A673 (cell line): ENCODE measurements at places on chromosomes 16 and 17. TPM values are rescaled to one million over a fixed set of nuclear protein-coding genes. Genes with fewer than 3 reads are reported as not detected.
A peak's percentile ranks its signal among the peaks of the same experiment; 100 is the strongest.

GRCh38 chr17:80455784-80456183, 20.6 kb downstream of the NPTX1 start:
- H3K4me3 ChIP-seq = peak overlapping the region; percentile 87
- DNase-seq = no peak

DNA sequence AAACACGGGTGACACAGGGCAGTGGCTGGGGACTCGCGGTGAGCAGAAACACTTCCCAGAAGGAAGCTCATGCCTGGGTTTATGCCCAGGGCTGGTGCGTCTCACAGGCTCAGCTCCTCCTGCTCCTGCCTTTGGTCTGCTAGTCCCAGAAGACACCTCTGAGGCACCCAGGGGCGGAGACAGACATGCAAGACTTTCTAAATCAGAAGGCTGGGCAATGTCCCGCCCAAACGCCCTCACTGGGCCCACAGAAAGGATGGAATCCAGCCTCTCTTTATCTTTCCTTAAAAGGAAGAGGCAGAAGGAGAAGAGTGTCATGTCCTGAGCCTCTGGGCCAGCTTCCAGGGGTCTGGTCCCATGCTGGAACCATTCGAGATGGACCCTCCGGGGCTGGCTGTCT, 197.7 kb upstream of the RPL38 start:
- DNase-seq = no peak
- H3K36me3 ChIP-seq = no peaks in the 10 kb centered on the region
- peaks cover 11% of the 10 kb centered on the region for H3K4me1 ChIP-seq

DNA sequence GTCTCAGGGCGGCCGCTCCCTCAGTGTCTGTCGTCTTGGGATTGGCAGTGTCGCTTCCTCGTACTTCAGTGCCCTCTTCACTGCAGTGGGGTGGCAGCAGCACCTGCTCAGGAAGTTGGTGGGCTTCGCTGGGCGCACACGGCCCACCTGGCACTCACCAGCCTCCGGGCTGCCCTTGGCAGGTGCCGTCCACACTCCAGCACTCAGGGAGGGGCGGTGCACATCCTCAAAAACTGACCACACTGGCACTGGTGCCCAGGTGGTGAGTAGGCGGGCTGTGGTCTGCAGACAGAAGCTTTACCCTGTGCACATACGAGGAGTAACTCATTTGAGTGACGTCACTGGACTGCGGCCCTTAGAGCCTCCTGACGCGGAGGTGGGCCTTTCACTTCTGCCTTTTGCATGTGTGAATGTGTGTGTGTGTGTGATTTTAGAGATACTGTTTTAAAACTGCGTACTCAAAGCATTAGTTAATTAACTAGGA, 94.6 kb downstream of the BANP start:
- H3K27ac ChIP-seq = no peak overlapping the region
- H3K36me3 ChIP-seq = no peaks in the 10 kb centered on the region
- H3K27me3 ChIP-seq = no peaks in the 10 kb centered on the region
- H3K4me1 ChIP-seq = no peaks in the 10 kb centered on the region

- H3K4me1 ChIP-seq = no peaks in the 10 kb centered on the region
- H3K27me3 ChIP-seq = no peaks in the 10 kb centered on the region
- no peak for DNase-seq
- no peak overlapping the region for H3K27ac ChIP-seq
- no peak overlapping the region for H3K4me3 ChIP-seq
- no peaks in the 10 kb centered on the region for H3K36me3 ChIP-seq
Measured at GRCh38 chr16:54903047-54903446, 27.6 kb upstream of the IRX5 start.

GRCh38 chr16:75862098-75862386, 135.8 kb upstream of the CPHXL start:
- no peaks in the 10 kb centered on the region for H3K36me3 ChIP-seq
- no peaks in the 10 kb centered on the region for H3K4me1 ChIP-seq
- no peak overlapping the region for H3K4me3 ChIP-seq
- H3K27ac ChIP-seq = no peak overlapping the region
- DNase-seq = no peak
- H3K27me3 ChIP-seq = peaks cover 30% of the 10 kb centered on the region

- H3K4me3 ChIP-seq = no peak overlapping the region
- peaks cover 45% of the 10 kb centered on the region for H3K36me3 ChIP-seq
- no peak overlapping the region for H3K27ac ChIP-seq
- DNase-seq = no peak
Measured at GRCh38 chr16:56828647-56829046, 36.4 kb upstream of the SLC12A3 start.

DNA sequence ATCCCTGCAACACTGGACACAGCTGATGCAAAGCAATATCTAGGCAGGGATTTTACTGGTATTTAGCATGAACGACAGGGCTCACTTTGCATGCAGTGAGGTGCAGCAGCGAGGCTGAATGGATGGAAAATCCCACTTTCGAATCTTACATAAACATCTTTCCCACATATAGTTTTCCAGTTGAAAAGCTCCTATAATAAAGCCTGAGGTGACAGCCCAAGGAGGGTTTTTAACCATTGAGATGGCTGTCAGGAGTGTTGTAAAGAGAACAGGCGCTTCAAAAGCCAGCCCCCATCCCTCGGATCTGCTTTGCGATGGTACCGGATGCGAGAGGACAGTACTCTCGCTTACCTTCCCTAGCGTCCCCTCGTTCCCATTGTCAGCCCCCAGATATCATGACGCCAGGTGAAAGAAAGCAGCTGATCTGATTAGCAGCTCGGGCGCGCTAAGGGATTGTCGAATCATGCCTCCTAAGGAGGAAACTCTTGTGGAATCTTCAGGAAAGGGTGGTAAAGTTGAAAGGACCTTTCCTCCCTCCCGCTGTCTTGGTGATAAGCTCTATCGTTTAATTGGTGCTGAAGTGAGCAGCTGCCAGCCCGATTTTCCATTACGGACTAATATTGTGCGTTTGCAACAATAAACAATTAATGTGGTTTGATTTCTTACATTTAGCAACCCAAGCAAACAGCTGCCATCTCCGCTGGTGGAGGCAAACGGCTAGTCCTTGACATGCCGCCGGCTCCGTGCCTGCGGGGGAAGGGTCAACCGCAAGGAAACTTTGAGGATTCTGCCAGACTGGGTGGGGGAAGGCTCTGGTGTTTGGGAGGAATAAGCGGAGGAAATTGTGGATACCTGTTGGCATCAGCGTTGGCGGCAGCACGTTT, 1.8 kb downstream of the CDH8 start:
- no peaks in the 10 kb centered on the region for H3K27me3 ChIP-seq
- DNase-seq = no peak
- H3K4me3 ChIP-seq = peak overlapping the region; percentile 64
- H3K36me3 ChIP-seq = no peaks in the 10 kb centered on the region
- peak overlapping the region; percentile 57 for H3K27ac ChIP-seq
- H3K4me1 ChIP-seq = peaks cover 44% of the 10 kb centered on the region

GRCh38 chr17:79420318-79421243, 190.3 kb downstream of the RBFOX3 start:
- H3K27ac ChIP-seq = no peak overlapping the region
- peak; percentile 28 for DNase-seq
- no peaks in the 10 kb centered on the region for H3K36me3 ChIP-seq
- no peaks in the 10 kb centered on the region for H3K4me1 ChIP-seq
- no peak overlapping the region for H3K4me3 ChIP-seq

GRCh38 chr17:18018411-18018921, 20.5 kb downstream of the ATPAF2 start:
- H3K4me1 ChIP-seq = no peaks in the 10 kb centered on the region
- no peaks in the 10 kb centered on the region for H3K27me3 ChIP-seq
- H3K4me3 ChIP-seq = no peak overlapping the region
- H3K27ac ChIP-seq = no peak overlapping the region
- H3K36me3 ChIP-seq = no peaks in the 10 kb centered on the region

DNA sequence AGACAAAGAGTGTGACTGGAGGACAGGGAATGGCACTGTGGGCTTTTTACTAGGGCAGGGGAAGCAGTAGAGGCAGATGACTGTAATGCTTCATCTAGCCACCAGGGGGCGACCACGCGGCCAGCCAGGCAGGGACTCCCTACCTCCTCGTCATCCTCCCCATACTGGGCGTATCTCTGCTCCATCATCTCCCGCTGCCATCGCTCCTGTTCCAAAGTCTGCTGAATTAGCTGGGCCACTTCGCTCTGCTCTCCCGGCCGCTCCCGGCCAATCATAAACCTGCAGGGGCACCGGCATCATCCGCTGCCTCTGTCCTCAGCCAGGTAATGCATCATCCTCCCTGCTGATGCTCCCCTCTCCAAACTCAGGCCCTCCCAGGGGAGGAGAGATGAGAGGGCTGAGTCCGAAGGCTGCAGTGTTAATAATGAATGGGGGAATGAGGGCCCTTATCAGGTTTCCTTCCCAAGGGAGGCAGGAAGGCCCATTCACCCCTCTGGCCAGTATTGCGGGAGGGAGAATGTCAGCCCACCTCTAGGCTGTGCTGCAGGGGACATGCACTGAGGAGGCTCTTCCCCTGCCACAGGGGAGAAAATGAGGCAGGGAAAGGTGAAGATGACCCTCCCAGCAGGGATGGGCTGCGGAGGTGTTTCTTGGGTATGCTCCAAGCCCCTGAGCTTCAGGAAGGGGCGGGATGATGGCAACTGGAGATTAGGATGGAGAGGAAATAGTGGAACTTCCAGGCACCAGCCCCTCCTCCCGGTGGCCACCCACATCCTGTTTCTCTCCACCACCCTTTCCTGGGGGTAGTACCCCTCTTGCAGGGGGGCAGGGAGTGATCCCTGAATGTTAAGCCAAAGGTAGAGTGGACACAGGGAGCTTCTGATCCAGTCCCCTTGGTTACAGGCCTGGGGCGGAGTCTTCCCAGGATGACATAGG, 10.3 kb upstream of the SAMD14 start:
- H3K4me1 ChIP-seq = no peaks in the 10 kb centered on the region
- H3K27ac ChIP-seq = no peak overlapping the region
- no peak overlapping the region for H3K4me3 ChIP-seq
- H3K36me3 ChIP-seq = peaks cover 96% of the 10 kb centered on the region

DNA sequence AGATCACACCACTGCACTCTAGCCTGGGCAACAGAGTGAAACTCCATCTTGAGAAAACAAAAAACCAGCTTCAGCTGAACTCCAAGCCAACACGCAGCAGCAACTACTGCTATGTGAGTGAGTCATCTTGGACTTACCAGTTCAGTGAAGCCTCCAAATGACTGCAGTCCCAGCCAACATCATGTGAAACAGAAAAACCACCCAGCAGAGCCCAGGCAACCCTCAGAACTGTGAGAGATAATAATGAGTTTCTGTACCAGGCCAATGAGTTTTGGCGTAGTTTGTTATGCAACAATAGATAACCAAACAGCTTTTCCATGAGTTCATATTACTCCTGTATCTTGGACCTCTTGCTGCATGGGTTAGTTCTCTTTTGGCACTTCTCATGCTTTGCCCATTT, 23.3 kb downstream of the PHF12 start:
- no peak for DNase-seq
- no peak overlapping the region for H3K4me3 ChIP-seq
- peaks cover 24% of the 10 kb centered on the region for H3K36me3 ChIP-seq
- H3K27ac ChIP-seq = no peak overlapping the region

DNA sequence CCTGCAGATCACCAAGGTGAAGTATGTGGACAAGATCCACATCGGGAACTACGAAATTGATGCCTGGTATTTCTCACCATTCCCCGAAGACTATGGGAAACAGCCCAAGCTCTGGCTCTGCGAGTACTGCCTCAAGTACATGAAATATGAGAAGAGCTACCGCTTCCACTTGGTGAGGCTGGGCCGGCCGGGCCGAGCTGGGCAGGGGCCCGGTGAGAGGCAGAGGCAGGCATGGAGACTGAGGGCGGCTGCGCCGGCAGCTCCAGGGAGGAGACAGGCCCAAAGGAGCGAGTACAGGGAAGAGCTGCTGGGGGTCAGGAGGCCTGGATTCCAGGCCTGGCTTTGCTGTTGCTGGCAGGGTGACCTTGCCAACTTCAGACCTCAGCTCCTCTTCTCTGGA, 8.3 kb downstream of the PRSS8 start:
- no peak overlapping the region for H3K4me3 ChIP-seq
- no peaks in the 10 kb centered on the region for H3K4me1 ChIP-seq
- H3K27ac ChIP-seq = no peak overlapping the region
- peaks cover 20% of the 10 kb centered on the region for H3K36me3 ChIP-seq

GRCh38 chr16:4574919-4575705, 19.0 kb downstream of the C16orf96 start:
- H3K27me3 ChIP-seq = no peaks in the 10 kb centered on the region
- no peaks in the 10 kb centered on the region for H3K36me3 ChIP-seq
- no peak for DNase-seq
- H3K27ac ChIP-seq = no peak overlapping the region
- no peak overlapping the region for H3K4me3 ChIP-seq

DNA sequence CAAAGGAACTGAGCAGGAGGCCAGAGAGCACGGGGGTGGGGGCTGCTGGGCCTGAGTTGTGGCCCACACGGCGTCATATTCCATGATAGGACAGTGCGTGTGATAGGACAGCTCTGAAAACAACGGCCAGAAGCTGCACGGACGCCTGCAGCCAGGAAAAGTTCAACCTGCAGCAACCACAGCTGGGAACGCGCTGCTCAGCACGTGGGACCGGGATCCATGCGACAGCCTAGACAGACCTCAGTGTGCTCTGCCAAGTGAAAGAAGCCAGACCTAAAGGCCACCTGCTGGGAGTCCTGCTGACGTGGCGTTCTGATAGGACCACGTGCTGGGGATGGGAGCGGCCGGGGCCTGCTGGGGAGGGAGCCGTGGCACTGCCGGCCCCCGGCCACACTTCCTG, 21.6 kb downstream of the CTU2 start:
- peaks cover 5% of the 10 kb centered on the region for H3K4me1 ChIP-seq
- DNase-seq = peak; percentile 88
- H3K27ac ChIP-seq = peak overlapping the region; percentile 26
- no peak overlapping the region for H3K4me3 ChIP-seq
- H3K36me3 ChIP-seq = peaks cover 54% of the 10 kb centered on the region
- no peaks in the 10 kb centered on the region for H3K27me3 ChIP-seq

GRCh38 chr17:9529033-9529700, 46.5 kb downstream of the STX8 start:
- H3K4me1 ChIP-seq = no peaks in the 10 kb centered on the region
- no peaks in the 10 kb centered on the region for H3K27me3 ChIP-seq
- peak; percentile 33 for DNase-seq

The CDYL2 gene
- total RNA-seq = 0.48 and 0.64 TPM in 2 replicates

The BOLA2B gene
- 180 and 225 TPM in 2 replicates for total RNA-seq

The SNAI3 gene
- total RNA-seq = not detected in 2 replicates

The ITGAL gene
- not detected in 2 replicates for total RNA-seq

The ITGAX gene
- total RNA-seq = 0.46 TPM in 1 of 2 replicates, not detected in the other

The C17orf67 gene
- total RNA-seq = 2.7 TPM in 2 replicates

The KRT20 gene
- not detected in 2 replicates for total RNA-seq

The CSH1 gene
- not detected in 2 replicates for total RNA-seq

The KRT24 gene
- total RNA-seq = not detected in 2 replicates
